Stimulated activated CD8-positive, alpha-beta memory T cell treated with anti-CD3 and anti-CD28 coated beads, Interleukin-15, amount 100 ng/mL, for 1 hour (primary cell): ENCODE measurements at places on chromosomes 2 and 18.

DNA sequence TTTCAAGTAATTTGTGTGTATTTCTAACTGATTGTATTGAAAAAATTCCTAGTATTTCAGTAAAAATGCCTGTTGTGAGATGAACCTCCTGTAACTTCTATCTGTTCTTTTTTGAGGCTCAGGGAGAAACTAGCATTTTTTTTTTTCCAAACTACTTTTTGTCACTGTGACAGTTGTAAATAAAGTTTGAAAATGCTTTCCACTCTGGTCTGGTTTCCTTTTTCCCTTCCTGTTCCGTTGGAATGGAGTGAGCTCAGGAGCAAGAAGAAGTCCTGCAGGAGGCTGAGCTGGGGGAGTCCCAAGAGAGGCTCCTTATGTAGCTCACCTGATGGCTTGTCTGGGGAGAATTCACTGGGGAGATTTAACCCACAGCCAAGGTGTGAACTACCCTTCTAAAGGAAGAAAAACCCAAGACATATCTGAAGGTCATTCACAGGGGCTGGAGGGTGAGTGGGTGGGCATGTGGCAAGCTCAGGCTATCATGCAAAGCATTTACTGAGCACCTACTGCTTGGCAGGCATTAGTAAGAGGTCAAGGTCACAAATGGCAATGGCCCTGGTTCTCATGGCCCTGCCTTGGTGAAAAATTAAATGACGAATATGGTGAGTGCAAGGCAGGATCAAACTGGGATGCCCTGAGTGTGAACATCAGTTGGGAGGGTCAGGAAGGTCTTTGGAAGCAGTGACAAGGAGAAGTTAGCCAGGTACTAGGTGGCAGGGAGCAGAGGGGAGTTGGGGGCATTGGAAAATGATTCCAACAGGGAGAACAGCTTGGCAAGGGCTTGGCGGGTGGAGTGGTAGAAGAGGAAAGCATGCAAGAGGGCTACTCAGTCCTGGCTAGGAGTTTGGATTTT lies 28.7 kb downstream of the LBH start:
- no peak for DNase-seq

DNA sequence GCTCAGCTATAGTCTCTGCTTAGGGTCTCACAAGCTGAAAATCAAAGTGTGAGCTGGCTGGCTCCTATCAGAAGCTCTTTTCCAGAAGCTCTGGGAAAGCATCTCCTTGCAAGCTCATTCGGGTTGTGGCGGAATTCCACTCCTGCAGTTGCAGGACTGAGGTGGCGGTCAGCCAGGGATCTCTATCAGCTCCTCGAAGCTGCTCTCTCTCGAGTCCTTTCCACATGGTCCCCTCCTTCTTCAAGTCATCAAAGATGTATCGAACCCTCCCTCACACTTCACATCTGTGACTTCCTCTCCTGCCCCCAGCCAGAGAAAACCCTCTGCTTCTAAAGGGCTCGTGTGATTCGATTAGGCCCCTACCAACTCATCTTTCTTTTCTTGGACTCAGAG lies 141.7 kb downstream of the ZFP36L2 start:
- no peak for DNase-seq

DNA sequence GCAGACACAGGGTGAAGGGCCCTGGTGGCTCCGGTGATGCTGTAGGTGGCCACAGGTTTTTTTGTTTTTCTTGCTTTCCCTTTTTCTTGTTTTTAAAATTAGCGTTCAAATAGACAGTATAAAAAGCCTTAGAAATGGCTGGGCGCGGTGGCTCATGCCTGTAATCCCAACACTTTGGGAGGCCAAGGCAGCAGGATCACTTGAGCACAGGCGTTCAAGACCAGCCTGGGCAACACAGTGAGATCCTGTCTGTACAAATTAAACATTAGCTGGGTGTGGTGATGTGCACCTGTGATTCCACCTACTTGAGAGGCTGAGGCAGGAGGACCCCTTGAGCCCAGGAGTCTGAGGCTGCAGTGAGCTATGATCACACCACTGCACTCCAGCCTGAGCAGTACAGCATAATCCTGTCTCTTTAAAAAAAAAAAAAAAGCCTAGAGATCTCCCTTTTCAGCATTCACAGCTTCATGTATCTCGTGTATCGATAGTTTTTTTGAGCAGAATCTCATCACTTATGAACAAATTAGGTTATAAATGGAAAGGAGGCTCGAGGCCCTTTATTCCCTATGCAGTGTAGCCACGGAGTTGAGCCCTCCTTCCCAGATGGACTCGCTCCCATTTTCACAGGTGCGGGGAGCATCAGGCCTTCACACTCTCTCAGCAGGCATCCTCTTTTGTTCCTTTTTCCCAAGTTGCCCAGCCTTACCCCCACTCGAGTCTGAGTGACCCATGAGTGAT lies 50.8 kb downstream of the EMILIN2 start:
- no peak for DNase-seq

GRCh38 chr18:27135504-27136207 lies 49.5 kb downstream of the CHST9 start:
- DNase-seq, result no peak

GRCh38 chr2:198901894-198902293 lies 555.8 kb downstream of the SATB2 start:
- DNase-seq, result no peak

GRCh38 chr2:216486708-216487107 lies 11.9 kb upstream of the RPL37A start:
- DNase-seq, result no peak

GRCh38 chr2:71538656-71539265 lies 85.4 kb downstream of the DYSF start:
- no peak for DNase-seq

DNA sequence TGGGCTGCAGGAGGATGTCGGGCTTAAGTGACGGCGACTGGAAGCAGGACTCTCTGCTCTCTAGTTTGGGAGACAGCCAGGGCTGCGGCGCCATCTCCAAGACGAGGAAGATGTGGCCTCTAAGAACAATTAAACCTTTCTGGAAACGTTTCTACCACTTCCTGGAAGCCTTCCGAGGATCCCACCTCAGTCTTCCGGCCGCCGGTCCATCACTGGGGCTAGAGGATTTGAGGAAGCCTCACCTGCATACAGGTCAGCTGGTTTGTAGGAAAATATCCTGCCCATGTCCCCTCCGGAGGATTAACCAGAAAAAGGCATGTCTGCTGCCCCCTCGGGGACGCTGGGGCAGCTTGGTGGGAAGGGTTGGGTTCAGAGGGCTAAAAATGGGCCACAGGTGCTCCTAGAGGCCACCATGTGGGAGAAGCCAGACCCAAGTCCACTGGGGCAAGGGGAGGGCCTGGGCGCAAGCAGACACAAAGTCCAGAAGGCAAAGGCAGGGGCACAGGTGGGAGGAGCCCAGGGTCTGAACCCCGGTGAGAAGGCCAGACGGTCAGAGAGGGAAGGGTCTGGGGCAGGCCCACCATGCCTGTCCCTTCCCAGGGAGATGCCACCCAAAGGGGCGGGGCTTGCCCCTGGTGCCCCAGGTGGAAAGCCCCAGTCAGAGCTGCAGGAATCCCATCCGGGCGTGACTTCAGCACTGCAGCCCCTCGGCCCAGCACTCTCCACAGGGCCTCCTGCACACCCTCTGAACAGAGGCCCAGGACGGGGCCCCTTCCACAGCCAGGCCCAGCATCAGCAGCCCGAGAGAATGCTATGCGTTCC lies 82.2 kb upstream of the ID2 start:
- no peak for DNase-seq

- DNase-seq, result no peak
Observed at GRCh38 chr2:10844097-10844496, 31.5 kb upstream of the PDIA6 start.

DNA sequence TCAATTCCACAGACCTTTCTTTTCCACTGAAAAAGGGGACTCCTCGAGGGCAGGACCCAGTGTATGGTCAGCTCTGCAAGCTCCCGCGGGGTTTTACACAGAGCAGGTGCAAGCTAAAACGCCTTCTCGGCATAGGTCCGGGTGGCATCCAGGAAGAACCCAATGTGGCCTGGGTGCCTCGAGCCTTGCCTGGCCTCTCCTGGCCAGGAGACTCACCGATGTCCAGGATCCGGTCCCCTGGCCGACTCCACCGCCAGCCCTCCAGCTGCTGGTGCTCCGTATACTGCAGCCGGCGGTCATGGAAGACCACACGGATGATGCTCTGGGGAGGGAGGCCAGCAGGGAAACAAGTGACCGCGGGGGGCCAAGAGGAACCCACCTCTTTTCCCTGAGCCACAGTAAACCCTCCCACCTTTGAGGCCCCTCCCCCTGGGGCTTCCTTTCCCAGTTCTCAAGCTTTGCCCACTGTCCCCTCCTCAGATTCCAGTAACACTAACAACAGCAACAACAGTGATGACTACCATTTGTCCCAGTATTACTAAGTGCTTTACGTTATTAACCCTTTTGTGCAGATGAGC lies 36.1 kb downstream of the TFCP2L1 start:
- DNase-seq, result no peak

GRCh38 chr2:9358846-9359245 lies 64.5 kb downstream of the ITGB1BP1 start:
- DNase-seq, result no peak

DNA sequence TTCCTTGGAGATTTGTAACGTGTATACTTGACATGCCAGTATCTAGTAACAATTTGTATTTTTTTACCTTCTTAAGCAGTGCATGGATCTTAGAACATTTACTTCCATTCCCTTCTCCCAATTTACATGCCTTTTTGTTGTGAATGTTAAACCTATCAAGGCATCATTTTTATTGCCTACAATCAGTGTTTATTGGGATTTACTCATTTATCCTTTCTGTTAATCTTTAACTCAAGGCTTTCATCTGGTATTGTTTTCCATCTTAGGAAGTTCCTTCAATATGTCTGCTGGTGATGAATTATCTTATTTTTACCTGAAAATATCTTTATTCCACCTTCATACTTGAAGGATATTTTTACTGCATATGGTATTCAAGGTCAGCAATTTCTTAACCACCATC lies 88.5 kb upstream of the EMILIN2 start:
- DNase-seq, result no peak

GRCh38 chr18:23694637-23695430 lies 5.6 kb downstream of the LAMA3 start:
- no peak for DNase-seq

GRCh38 chr2:137937778-137938177 lies 26.5 kb upstream of the HNMT start:
- DNase-seq, result no peak

DNA sequence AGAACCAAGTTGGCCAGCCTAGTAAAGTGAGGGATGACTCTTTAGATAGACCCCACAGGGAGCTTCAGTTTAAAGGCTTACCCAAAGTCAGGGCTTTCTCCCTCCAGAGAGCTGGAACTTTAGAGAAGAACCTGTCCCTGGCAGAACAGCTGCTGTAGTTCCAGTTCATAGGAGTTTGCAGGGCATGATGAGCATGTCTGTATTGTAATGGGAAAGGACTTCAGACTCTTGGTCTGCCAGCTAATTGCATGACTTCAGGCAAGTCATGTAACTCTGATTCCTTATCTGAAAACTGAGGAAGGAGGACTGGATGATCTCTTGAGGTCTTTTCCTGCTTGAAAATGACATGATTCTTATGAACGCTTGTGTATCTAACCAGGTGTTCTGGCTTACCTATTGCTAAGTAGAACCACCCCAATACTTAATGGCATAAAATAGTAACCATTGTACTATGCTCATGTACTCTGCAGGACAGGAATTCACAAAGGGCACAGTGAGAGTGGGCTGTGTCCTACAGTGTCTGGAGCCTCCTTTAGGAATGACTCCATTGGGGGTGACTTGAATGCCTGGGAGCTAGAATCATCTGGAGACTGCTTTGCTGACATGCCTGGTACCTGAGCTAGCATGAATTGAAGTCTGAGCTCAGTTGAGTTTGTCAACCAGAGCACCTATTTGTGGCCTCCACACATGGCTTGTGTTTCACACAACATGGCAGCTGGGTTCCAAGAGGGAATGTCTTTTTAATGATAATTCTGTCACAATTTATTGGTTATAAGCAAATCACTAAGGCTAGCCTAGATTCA lies 18.9 kb downstream of the SP5 start:
- no peak for DNase-seq

DNA sequence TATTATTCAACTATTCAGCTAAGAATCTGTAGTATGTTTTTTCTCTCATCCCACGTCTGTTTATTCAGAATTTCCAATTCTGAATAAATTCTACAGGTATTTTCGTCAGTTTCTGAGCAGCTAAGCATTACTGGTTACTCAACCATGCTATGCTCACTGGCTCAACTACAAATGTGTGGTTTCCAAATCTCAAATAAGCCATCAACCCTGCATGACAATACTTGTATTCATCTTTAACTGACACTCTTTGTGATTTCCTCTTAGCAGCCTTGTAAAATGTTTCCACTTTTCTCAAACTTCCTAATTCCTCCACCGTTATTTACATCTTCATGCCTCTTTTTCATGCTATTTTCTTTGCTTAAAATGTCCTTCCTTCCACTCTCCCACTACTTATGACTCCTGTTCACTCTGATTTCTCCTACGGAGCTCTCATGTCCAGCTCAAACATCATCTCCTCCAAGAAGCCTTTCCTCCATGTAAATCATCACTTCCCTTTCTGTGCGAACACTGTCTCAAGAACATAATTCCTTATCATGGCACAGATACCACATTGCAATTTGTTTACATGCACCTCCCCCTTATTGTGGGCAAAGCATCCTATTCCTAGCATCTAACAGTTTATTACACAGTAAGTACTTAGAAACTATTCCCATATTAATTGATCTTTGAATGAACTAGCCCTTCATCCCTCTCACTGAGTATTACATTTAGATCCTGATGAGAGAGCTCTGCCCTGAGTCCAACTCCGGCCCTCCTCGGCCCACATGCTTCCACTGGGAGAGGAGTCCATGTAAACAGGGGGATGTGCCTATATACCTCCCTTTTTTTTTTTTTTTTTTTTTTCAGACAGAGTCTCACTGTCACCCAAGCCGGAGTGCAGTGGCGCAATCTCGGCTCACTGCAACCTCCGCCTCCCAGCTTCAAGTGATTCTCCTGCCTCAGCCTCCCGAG lies 10.5 kb downstream of the CCDC88A start:
- DNase-seq, result no peak

GRCh38 chr2:109432421-109432820 lies 181.3 kb downstream of the SEPTIN10 start:
- no peak for DNase-seq

DNA sequence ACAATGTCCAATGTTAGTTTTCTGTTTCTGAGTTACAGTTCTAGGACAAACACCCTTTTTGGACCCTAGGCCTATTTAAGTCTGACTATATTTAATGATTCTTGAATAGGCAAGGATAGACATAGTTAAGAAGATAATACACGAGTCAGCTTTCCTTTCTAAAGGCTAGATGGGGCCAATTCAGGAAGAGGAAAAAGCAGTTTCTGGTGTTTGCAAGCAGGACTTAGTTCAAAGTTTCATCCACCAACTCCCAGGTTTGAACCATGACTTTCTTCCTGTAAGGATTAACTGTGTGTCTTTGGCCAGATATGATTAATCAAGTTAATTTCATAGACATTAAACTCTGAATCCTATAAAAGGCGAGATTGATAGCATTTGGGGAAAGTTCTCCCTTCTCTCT lies 66.7 kb downstream of the USP40 start:
- no peak for DNase-seq

- no peak for DNase-seq
Observed at GRCh38 chr2:62467475-62468321, 38.3 kb downstream of the TMEM17 start.

- DNase-seq, result no peak
Observed at GRCh38 chr2:109290887-109291643, 162.1 kb downstream of the SH3RF3 start.

- no peak for DNase-seq
Observed at GRCh38 chr2:240875228-240876034, 6.8 kb downstream of the AGXT start.

GRCh38 chr2:218257390-218257981 lies 3.3 kb upstream of the GPBAR1 start:
- DNase-seq, result peak; percentile 45
